Activated CD4-positive, alpha-beta memory T cell treated with anti-CD3 and anti-CD28 coated beads, Interleukin-2, amount 10 ng/mL, durations not matched to agents 7 days and 5 days (primary cell): ENCODE measurements at places on chromosomes 3 and 15. TPM values are rescaled to one million over a fixed set of nuclear protein-coding genes. Genes with fewer than 3 reads are reported as not detected.
A peak's percentile ranks its signal among the peaks of the same experiment; 100 is the strongest.

THPO gene
- not detected for total RNA-seq

TRIM42 gene
- total RNA-seq = not detected

- DNase-seq = no peak
Measured at GRCh38 chr3:103218793-103219192, 784.0 kb downstream of the ZPLD1 start.

GRCh38 chr3:49867871-49868321 is 1.8 kb downstream of the CAMKV start:
- DNase-seq = peak; percentile 29

- DNase-seq = no peak
Measured at GRCh38 chr3:195703776-195704175, 17.0 kb upstream of the MUC20 start.

DNA sequence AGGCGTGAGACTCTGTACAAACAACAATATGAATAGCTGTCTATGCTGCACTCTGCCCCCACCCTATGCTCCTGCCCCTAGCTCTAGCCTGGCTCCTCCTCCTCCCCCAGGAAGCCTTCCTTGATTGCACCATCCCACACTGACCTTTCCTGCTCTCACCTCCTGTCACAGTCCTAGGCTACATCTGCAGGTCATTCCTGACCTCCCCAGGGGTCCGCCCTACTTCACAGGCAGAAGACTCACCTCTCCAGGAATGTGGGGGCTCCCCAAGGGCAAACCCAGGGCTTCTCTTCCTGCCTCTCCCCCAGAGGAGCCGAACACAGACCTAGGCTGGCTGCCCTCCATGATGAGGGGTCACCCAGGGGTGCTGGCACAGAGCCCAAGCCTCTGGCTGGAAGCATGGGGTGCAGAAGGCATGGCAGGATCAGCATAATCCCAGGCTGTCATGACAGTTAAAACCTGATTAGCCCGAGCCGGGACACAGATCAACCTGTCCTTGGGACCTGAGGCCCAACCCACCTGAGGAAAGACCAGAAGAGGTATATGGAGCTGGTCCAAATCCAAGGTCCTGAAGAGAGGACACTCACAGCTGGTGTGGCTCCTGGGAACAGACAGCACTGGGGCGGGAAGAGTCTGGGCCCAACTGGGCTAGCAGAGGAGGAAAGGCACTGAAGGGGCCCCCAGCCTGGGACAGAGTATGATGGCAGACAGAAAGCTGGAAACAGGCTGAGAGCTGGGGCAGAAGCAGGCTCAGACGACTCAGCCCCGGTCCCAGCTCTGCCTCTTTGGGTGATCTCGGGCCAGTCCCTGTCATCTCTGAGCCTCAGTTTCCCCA is 5.9 kb downstream of the SEMA7A start:
- no peak for DNase-seq
